ENCODE measurements at places on chromosomes 12 and 14. TPM values are rescaled to one million over a fixed set of nuclear protein-coding genes. Genes with fewer than 3 reads are reported as not detected.
A peak's percentile ranks its signal among the peaks of the same experiment; 100 is the strongest.

GPD1 gene
- 232 TPM for total RNA-seq

IFNG gene
- not detected for total RNA-seq

INHBC gene
- not detected for total RNA-seq

DNA sequence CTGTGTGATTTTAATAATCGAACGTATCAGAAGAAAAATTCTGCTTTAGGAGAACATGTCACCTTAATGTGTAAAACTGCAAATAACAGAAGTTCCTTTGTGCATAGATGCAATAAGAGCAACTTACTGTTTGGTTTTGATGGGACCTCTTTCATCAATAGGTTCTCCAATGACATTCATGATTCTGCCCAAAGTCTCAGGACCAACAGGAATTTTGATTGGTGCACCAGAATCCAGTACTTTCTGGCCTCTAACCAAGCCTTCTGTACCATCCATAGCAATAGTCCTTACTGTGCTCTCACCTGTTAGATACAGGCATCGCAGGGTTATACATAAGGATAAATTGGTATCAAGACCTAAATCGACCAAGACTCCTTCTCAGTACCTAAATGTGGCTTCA is 1.1 kb downstream of the ATP5F1B start:
- peaks cover 28% of the 10 kb centered on the region for H3K36me3 ChIP-seq
- DNase-seq = no peak
- H3K4me1 ChIP-seq = peaks cover 32% of the 10 kb centered on the region
- H3K27ac ChIP-seq = peak overlapping the region; percentile 93
- H3K27me3 ChIP-seq = no peaks in the 10 kb centered on the region
- peak overlapping the region; percentile 98 for H3K4me3 ChIP-seq

DNA sequence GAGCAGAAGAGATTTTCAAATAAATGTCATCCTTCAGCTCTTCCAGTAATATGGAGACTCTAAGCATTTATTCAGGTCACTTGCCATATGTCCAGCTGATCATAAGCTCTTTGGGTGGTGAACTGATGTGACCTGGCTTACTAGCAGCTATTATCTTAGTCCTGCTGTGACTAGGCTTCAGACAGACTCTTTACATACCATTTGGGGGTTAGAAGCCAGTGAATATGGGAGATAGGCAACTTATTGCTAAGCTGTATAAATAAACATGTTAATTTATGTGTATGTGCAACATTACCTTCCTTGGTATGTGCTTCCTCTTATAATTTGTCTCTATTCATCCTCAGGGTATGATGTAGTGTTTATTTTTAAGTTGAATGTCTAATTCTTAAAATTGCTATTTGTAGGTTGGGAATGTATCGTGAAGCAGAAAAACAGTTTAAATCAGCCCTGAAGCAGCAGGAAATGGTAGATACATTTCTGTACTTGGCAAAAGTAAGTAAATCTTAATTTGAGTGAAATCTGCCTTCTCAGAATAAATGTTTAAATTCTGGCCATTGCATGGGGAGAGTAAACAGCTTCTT is 32.4 kb downstream of the TTC8 start:
- H3K27me3 ChIP-seq = no peaks in the 10 kb centered on the region
- H3K4me1 ChIP-seq = no peaks in the 10 kb centered on the region

- no peak overlapping the region for H3K27ac ChIP-seq
- H3K4me3 ChIP-seq = no peak overlapping the region
- no peak for DNase-seq
- H3K27me3 ChIP-seq = no peaks in the 10 kb centered on the region
- no peaks in the 10 kb centered on the region for H3K36me3 ChIP-seq
- H3K4me1 ChIP-seq = peaks cover 32% of the 10 kb centered on the region
Observed at GRCh38 chr14:103185051-103186029, 62.1 kb downstream of the TNFAIP2 start.

- H3K4me3 ChIP-seq = no peak overlapping the region
- H3K27me3 ChIP-seq = no peaks in the 10 kb centered on the region
- no peak overlapping the region for H3K27ac ChIP-seq
- no peaks in the 10 kb centered on the region for H3K36me3 ChIP-seq
Observed at GRCh38 chr14:101483829-101484228, 77.5 kb upstream of the DIO3 start.

GRCh38 chr12:68743356-68743755 is 2.6 kb upstream of the SLC35E3 start:
- no peak for DNase-seq
- H3K27me3 ChIP-seq = no peaks in the 10 kb centered on the region
- peaks cover 20% of the 10 kb centered on the region for H3K4me1 ChIP-seq

Data from body of pancreas (tissue), 4 donors.